ENCODE measurements at places on chromosomes 11 and 22.

DNA sequence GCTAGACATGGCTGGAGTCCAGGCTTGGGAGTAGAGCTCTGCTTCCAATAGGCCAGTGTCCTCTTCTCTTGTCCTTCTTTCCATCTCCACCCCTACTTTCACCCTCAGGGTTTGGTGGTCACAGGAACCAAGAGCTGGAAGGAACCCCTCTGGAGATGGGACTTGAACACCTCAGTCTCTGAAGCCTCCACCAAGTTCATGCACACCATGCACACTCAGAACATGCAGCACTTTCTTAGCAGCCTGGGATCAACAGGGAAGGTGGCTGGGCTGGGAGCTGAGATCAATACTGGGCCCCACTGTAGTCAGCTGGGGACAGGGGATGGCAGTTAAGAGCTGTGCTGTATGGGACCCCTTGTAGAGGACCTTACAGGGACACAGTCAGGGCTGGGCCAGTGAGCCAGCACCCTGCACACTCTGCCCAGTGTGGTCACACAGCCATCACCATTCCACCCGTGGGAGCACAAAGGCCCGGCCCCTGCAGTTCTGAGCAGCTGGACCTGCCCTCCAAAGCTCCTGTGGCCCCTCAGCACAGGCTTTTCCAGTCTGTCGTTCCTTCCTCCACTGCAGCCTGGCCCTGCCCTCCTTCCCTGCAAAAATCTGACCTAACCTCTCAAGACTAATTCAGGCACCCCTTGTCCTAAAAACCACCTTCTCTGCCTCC is 47.7 kb downstream of the GAB4 start:
- no peak for DNase-seq

DNA sequence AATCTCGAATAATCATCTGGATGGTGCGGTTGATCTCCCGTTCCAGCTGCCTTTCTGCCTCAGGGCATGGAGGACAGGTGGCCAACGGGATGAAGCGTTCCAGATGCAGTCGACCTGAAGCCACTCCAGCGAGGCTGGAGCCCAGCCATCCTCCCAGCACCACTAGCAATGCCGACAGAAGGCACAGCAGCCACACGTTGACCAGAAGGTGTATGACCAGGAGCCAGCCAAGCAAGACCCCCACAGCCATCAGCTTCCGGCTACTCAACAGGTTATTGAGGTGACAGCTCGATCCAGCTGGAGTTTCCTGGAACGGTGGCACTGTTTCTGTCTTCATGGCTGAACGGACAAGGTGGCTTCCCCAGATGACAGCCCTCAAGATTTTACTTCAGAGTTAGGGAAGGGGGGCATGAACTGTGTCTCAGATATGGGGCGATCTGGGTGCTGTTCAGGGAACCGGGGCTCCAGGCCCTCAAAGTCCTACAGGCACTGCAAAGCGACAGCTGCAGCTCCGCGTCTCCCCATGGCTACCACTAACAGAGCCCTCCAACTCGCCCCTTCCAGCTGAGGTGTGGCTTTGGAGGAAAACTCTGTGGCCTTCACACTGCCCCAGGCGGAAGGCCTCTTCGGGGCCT is 559 bp downstream of the SNX19 start:
- no peak for DNase-seq

DNA sequence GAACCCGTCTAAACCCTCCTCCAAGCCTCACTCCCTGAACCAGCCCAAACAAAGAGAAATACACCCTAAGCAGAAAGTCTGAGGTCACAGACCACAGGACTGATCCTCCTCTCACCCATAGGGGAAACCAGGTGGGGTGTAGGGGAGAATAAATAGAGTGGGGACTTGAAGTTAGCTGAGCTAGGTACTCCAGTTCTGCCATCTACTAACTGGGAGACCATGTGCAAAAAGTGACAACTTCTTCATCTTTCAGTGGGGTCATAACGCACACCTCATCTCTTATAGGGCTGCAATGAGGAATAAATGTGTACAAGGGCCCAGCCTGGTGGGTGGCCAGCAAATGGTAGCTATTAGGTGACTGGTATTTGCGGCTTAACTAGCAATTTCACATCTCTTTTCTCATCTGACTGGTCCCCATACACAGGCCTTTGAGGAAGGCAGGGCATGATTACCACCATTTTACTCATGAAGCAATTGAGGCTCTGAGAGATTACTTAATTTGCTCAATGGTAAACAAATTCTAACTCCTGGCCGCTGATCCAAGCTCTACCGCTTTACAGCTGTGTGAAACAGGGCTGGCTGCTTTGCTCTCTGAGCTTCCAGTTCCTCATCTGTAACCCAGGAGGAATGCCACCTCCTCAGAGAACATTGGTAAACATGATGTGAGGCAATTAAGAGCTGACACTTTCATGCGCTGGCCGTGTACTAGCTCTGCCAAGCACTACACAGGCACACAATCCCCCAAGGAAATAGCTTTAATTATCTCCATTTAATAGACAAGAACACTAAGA is 16.6 kb downstream of the TBC1D10A start:
- peak; percentile 50 for DNase-seq

GRCh38 chr11:68687311-68687710 is 3.0 kb downstream of the GAL start:
- no peak for DNase-seq

DNA sequence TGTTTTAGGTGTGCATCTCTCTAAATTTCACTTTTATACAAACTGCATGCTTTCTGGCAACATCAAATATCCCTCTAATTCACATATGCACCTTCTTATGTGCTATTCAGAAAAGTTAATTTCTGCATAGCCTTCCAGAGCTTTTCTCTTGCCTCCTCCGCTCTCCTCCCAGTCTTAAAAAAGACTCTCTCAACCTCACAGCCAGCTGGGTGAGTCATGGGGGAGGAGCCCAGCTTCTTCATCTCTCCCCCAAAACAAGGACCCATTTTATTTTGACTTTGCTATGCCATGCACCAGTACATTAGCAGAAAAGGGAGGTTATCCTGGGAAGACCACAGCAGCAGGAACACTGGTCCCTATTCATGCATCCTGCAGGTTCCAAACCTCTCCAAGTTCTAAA is 234.4 kb downstream of the KCNA4 start:
- no peak for DNase-seq

DNA sequence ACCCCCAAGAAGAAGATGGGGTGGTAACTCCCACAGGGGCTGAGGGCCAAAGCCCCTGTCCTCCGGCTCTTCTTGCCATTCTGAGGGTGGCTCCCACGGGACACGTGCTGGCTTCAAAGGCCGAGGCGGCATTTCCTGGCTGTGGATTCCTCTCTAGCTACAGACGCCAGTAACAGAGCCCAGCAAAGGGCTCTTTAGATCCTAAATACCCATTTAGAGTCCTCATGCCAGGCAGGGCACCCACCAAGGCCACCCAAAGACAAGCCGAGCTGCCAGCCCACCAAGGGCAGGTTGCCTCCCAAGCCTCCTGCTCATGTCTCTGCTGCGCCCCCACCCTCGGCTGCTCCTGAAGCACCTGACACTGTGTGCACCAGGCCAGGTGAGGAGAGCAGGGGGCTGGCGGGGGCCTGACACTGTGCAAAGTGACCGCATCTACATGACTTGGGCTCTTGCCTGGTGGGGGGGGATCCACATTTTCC is 5.7 kb downstream of the LRFN4 start:
- DNase-seq = no peak

DNA sequence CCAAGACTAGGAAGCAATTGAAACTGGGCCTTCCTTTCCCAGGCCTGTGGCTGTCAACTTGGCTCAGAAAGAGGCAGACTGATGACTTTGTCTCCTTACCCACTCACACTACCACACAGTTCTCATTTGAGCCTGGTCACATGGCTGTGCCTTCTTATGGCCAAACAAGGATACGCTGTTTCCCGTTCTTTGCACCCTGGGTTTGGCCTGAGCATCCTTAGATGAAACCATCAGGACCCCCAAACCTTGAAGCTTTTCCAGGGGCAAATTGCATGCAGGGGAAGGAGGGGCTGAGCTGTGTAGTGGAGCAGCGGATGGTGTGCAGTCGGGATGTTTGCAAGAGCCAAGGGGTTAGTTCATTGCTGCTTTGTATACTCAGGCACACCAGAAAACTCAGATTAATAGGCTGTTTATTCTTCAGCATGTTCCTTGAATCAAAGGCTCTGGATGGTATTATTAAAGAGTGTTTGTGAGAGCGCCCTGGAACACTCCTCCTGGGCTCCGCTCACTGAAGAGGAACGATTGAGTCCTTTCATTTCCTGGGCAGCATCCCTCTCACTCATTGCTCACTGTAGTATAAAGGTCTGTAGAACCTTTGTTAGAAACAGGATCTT is 69.8 kb downstream of the ARFGAP2 start:
- DNase-seq = no peak

All from stimulated activated naive CD4-positive, alpha-beta T cell (primary cell).